ENCODE measurements at places on chromosomes 1 and 21.

GRCh38 chr1:72567521-72567920 lies 285.2 kb upstream of the NEGR1 start:
- DNase-seq, result no peak

GRCh38 chr1:12480748-12481362 lies 137.2 kb downstream of the DHRS3 start:
- peak; percentile 63 for DNase-seq

- DNase-seq, result no peak
Measured at GRCh38 chr1:51686450-51686849, 69.6 kb downstream of the OSBPL9 start.

GRCh38 chr1:164801791-164802502 lies 243.0 kb downstream of the PBX1 start:
- DNase-seq, result no peak

- no peak for DNase-seq
Measured at GRCh38 chr21:17613242-17613676, 558 bp upstream of the BTG3 start.

GRCh38 chr21:41011951-41012366 lies 156.0 kb upstream of the BACE2 start:
- no peak for DNase-seq

DNA sequence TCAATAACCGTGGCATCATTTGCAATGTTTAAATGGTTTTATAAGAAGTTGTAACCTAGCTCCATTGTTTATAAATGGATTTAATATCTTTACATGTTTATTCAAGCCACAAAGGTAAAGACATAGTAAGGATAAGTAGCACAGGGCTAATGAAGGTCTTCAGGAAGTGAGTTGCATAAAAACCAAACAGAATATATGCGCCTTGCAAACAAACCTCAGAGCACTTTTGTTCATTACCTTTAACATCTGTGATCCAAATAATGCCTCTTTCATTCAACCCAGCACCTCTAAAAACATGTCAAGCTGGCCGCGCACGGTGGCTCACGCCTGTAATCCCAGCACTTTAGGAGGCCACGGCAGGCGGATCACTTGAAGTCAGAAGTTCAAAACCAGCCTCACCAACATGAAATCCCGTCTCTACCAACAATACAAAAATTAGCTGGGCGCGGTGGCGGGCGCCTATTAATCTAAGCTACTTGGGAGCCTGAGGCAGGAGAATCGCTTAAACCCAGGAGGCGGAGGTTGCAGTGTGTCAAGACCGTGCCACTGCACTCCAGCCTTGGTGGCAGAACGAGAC lies 25.3 kb downstream of the BRINP3 start:
- no peak for DNase-seq

GRCh38 chr1:229384822-229385221 lies 42.0 kb upstream of the CCSAP start:
- no peak for DNase-seq

DNA sequence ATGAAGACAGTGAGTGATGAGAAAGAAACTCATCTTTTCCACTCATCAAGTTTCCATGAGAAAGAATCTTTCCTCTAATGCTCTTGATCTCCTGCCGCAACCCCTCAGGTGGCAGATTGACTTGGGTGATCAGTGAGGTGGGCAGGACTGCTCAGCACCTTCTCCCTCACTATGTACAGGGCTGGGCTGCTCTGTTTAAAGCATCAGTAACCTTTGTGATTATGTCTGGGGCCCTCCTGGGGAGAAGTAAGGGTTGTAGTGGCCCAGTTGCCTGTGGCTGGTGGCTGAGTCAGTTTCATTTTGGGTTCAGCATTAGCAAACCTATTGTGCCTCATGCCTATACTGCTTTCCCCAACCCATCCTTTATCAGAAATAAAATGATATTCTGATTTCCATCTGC lies 366.0 kb downstream of the TTLL7 start:
- DNase-seq, result no peak

- DNase-seq, result peak; percentile 95
Measured at GRCh38 chr1:158285756-158286241, 3.9 kb upstream of the CD1C start.

- no peak for DNase-seq
Measured at GRCh38 chr1:28871631-28872401, 42.6 kb upstream of the EPB41 start.

DNA sequence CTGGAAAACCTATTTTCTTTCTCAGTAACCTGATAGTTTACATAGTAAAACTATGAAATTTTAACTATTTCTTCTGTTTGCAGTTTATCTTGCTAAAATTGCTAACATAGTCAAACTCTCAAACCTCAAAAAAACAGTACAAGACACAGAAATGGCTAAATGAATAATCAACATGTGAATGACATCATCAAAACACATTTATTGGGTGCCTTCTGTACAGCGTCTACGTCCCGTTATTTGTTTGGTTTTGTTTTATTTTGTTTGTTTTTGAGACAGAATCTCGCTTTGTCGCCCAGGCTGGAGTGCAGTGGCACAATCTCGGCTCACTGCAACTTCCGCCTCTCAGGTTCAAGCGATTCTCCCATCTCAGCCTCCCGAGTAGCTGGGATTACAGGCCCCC lies 11.2 kb downstream of the RBM34 start:
- DNase-seq, result no peak

GRCh38 chr1:225469051-225469450 lies 41.2 kb upstream of the LBR start:
- DNase-seq, result no peak

GRCh38 chr1:7456722-7457082 lies 314.4 kb upstream of the VAMP3 start:
- no peak for DNase-seq
